ENCODE measurements at places on chromosomes 12 and 14.

DNA sequence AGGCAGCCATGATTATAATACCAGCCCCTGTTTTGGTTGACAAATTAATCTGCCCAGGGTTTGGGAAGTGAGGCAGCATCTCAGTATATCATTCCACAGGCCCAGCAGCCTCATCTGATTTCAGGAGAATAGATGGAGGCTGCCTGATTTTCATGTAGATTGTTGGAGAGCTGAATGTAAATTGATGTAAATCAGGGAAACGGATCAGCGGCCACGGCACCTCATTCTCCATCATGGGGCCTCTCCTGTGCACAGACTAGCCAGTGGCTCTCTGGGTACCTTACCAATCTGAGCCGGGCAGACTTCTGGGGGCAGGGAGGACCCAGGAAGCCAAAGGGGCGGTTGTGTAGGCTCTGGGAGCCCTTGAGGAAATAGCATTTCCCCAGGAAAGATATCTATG lies 63.7 kb upstream of the GSC start:
- no peak for DNase-seq

DNA sequence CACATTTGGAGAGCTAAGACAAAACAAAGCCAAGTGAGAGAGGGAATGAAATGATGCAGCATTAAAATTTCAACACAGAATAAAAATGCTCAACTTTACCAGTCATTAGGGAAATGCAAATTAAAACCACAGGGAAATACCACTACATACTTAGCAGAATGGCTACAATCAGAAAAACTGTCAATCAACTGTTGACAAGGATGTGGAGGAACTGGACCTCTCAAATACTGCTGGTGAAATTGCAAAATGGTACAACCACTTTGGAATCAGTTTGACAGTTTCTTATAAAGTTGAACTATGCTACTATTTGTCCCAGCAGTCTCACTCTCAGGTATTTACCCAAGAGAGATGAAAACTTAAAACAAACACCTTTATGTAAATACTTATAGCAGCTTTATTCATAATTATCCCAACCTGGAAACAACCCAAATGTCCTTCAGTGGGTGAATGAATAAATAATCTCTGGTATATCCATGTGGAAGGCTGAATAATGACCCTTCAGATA lies 43.8 kb upstream of the KTN1 start:
- DNase-seq: no peak

DNA sequence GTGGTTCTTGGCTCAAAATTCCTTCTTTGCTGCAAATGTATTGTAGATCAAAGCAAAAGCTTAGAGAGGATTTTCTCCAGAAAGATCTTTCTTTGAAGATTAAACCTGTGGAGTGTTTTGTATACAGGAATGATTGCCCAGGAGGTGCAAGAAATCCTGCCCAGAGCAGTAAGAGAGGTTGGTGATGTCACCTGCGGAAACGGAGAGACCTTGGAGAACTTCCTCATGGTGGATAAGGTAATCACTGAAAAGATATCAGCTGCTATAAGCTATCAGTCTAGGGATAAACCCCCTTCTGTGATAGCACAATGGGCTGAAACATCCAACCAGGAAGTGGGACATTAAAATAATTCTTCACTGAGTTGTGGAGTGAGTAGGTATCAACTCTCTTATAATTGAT lies 85.7 kb downstream of the MYRFL start:
- DNase-seq: no peak

DNA sequence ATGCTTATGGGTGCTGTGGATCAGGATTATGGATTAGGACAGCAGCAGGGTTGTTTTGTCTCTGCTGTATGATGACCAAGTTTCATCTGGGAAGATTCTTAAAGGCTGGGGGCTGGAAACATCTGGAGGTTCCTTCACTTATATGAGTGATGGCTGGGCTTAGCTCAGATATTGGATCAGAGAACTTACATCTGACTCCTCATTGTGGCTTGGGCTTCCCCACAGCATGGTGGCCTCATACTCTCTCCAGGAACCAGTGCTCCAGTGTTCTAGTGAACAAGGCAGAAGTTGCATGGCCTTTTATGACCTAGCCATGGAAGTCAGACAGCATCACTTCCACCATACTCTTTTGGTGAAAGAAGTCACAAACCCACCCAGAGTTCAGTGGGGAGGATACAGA lies 336.1 kb upstream of the TBX3 start:
- no peak for DNase-seq

GRCh38 chr14:87990682-87991081 lies 2.3 kb downstream of the GALC start:
- DNase-seq: no peak

- no peak for DNase-seq
Observed at GRCh38 chr12:27965411-27965810, 7.1 kb downstream of the PTHLH start.

GRCh38 chr14:21467616-21468015 lies 9.1 kb downstream of the RAB2B start:
- DNase-seq: no peak

DNA sequence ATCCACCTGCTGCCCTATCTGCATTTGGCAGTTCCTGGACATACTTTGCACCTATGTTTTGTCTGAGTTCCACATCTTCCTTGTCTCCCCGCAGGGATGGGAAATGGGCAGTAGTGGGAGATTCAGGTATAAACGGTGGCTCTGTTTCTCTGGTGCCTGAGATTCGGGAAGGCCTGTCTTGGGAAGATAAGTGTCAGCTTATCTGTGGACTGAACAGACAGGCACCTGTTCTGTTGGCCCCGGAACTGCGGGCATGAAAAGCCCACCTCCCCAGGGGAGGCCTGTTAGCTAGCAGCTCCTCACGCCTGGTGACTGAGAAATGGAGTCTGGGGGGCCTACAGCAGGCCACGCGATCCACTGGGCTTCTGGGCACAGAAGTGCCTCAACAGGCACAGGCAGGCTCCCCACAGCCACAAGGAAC lies 5.8 kb downstream of the PHB2 start:
- DNase-seq: no peak

GRCh38 chr12:85568395-85569103 lies 267.7 kb downstream of the RASSF9 start:
- no peak for DNase-seq

- no peak for DNase-seq
Observed at GRCh38 chr14:77924141-77924948, 124.4 kb downstream of the ADCK1 start.

DNA sequence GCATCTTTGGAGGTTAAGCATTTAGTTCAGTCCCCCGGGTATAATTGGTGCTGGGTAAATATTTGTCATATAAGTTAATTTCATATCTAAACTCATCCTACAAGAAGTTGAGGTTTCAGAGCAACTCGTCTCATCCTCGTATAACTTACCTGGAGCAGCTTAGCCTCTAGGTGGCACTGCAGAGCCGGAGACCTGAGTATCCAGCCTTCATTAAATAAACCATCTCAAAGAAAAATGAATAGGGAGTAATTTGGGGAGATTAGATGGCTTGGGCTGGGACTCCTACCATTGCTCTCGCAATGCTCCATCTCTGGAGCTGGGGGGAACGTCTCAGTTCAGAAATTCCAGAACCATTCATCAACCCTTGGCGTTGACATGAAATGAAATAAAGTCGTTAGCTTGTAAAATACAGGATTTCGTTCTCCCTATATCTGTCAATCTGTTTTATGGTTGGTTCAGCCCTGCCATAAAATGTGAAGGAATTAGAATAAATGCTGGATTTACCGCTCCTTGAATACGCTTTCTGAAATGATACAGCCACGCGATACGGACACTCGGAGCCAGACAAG lies 122.9 kb upstream of the TMEM132D start:
- DNase-seq: no peak

DNA sequence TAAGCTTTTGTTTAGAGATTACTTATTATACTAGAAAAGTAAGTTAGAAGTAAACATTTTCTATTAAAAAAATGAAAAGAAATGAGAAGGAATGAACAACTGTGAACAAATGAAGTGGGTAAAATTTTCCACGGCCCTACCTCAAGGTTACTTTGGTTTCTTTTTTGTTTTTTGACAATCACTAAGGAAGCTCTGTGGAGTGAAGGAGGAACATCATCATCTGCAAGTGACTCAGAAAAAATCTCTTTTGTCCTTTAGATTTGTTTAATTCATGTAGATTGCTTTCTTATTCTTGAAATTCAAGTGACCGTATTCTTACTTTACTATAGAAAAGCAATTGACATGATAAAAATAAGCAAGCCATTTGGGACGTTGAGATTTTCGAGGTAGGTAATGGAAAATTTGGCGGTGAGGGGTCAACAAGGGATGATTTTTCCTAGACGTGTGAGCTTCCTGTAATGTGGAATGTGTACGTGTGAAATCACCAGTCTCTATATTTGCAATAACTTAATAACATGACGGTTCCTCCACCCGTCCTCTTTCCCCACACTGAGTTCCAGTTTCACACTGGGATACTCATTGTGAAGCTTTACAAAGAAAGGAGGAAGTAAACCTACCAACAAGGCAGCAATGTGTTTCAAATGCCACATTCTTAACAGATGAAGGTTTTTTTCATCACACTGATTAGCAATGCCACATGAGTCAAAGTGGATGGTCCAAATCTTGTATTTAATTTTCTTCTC lies 62.3 kb upstream of the EGLN3 start:
- no peak for DNase-seq

DNA sequence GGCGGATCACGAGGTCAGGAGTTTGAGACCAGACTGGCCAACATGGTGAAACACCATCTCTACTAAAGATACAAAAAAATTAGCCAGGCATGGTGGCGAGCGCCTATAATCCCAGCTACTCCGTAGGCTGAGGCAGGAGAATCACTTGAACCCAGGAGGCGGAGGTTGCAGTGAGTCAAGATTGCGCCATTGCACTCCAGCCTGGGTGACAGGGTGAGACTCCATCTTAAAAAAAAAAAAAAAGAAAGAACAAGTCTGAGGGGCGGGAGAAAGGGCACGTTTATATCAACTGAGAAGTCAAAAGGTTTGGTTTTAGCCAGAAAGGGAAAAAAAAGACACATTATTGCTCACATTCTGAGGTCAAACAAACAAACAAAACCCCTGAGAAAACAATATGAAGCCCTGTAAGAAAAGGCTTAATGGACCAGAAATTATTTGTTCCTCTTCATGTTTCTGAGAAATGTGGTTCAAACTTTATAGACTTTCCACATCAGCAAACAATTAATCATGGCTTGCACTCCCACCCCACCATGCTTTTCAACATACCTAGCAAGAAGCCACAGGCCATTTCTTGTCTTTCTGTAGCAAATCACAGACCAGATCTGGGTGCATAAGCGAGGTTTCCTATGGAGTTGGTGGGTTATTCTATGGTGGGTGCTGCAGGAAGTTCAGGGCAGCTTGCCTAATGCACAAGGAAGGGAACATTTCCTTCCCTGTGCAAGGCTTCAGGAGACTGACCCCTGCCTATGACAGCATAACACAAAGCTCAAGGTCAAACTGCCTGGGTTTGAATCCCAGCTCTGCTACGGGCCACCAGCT lies 80.1 kb downstream of the SSPN start:
- no peak for DNase-seq

GRCh38 chr14:24042746-24043145 lies 9.1 kb upstream of the CARMIL3 start:
- no peak for DNase-seq

GRCh38 chr12:100830003-100830795 lies 35.6 kb downstream of the ANO4 start:
- DNase-seq: no peak

DNA sequence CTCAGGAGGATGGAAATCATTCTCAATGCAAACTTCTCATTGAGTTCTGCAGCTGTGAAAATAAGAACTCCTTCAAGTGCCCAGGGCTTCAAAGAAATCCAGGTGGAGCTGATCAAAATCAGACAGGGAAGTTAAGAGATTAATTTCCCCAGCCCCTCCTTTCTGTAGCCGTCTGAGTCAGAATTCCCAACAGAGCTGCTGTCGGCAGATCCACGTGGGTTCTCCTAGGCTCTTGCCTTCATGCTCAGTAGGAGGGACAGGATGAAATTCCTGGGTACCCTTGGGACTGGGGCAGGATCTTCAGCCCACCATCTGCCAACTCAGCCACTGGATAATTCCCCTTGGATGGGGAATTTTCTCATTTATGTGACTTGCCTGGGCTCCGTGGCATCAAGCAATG lies 13.3 kb downstream of the TGFB3 start:
- no peak for DNase-seq

DNA sequence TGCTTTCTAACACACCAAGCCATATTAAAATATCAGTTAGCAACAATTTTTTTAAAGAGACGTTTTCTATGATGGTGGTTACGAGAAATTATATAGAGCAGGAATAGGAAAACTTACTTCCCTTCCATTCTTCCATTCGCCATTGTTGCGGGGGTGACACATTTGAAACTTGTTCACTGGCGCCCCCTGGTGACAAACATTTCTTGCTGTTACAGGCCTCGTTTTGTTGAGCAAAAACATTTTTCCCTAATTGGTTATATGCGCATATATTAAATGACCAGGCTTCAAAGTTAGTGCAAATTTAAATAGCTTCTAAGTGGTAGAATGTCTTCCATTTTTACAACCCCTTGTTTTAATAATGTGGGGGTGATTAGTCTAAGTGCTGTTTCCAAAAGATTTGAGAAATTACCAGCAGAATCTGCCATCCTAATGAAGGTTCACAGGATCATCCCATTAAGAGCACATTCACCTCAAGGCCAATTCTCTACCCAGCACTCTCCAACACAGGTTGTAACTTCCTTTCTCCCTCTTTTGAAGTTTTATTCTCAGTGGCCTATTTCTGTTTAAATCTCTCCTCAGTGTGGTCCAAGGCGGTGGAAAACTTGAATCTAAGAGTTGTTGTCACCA lies 1124.7 kb downstream of the FLRT2 start:
- DNase-seq: no peak

GRCh38 chr12:54053003-54053750 lies 458 bp upstream of the HOXC4 start:
- no peak for DNase-seq

DNA sequence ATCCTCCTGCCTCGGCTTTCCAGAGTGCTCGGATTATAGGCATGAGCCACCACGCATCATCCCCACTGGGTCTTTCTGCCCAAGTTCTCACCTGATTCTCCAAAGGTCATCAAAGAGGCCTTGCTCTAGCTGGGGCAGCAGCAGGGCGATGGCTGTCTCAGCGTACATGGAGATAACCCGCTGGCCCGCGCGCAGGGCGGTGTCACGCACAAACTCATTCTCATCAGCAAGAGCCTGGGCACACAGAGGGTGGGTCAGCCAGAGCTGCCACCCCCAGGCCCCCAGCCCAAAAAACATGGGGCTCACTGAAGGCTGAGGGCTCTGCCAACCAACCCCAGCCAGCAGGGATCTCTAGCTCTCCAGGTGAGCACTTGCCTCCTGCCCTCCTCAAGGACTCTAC lies 27.7 kb upstream of the RAB35 start:
- no peak for DNase-seq

DNA sequence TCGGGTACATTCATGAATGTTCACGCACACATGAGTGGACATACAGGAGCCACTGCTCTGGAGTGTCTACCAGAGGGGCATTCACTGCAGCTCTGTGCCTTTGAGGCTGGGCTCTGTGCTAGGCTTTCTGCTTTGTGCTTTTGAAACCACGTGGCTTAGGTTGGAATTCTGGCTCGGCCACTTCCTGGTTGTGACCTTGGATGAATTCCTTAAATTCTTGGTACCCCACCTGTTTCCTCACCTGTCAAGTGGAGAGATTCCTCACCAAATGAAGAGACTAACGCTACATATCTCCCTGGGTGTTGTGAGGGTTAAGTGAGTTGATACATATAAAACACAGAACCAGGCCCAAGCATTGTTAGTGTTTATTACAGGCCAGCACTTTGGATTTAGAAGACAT lies 842.8 kb downstream of the VRK1 start:
- DNase-seq: no peak

GRCh38 chr12:70486588-70486987 lies 120.5 kb downstream of the KCNMB4 start:
- DNase-seq: no peak
